ENCODE measurements at places on chromosomes 13 and 19. TPM values are rescaled to one million over a fixed set of nuclear protein-coding genes. Genes with fewer than 3 reads are reported as not detected.

GRCh38 chr13:94956417-94957110 lies 244.2 kb upstream of the SOX21 start:
- DNase-seq = no peak
- no peak overlapping the region for H3K27ac ChIP-seq
- no peak overlapping the region for H3K4me3 ChIP-seq
- peaks cover under 1% of the 10 kb centered on the region for H3K27me3 ChIP-seq
- H3K4me1 ChIP-seq = no peaks in the 10 kb centered on the region

GRCh38 chr13:77372275-77372674 lies 45.4 kb upstream of the MYCBP2 start:
- no peak for DNase-seq
- H3K27ac ChIP-seq = no peak overlapping the region
- H3K4me1 ChIP-seq = peaks cover 13% of the 10 kb centered on the region
- H3K36me3 ChIP-seq = no peaks in the 10 kb centered on the region
- H3K4me3 ChIP-seq = no peak overlapping the region

The KISS1R gene
- 0.49 TPM for total RNA-seq

DNA sequence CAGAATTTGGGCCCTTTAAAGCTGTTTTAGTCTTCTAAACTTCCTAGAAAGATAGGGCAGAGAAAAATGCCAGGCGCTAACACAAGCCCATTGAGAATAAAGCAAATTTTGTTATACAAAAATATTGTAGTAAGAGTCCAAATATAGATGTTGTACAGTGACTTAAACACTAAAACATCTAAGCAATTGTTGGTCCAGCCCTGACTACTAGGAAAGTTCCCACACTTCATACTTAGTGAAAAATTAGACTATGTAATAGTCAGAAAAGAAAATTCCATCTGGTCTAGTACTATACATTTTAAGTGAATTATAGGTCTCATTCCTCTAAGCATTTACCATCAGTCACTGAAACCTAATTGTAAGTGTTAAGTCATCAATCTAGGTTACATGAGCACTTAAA lies 1518.3 kb upstream of the SLC10A2 start:
- DNase-seq = no peak
- no peaks in the 10 kb centered on the region for H3K36me3 ChIP-seq
- H3K27me3 ChIP-seq = no peaks in the 10 kb centered on the region

The SRRM5 gene
- 0.29 TPM for total RNA-seq

The ZNF154 gene
- total RNA-seq = 27.9 TPM

The ASF1B gene
- 3.7 TPM for total RNA-seq

The PEPD gene
- total RNA-seq = 49.4 TPM

- H3K27ac ChIP-seq = no peak overlapping the region
- H3K27me3 ChIP-seq = no peaks in the 10 kb centered on the region
- peaks cover 10% of the 10 kb centered on the region for H3K4me1 ChIP-seq
- DNase-seq = no peak
Measured at GRCh38 chr19:5984600-5984999, 6.7 kb upstream of the RANBP3 start.

The FFAR3 gene
- not detected for total RNA-seq

DNA sequence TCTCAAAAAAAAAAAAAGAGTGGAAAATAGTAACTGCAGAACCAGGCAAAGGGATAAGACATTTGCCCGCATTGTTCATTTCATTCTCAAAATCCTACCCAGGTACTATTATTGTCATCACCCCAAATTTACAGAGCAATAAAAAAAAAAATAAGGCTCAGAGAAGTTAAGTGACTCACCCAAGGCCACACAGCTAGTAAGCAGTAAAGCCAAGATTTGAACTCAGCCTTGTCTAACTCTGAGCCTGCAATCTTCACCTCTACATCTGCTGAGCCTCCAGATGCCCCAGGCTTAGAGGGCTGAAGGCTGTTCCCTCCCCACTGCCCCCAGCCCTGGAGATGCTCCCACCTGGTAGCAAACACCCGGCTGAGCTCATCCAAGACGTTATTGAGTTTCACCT lies 61.0 kb downstream of the UNC13A start:
- H3K4me1 ChIP-seq = no peaks in the 10 kb centered on the region
- no peak for DNase-seq
- H3K4me3 ChIP-seq = no peak overlapping the region
- H3K36me3 ChIP-seq = no peaks in the 10 kb centered on the region
- H3K27me3 ChIP-seq = peaks cover 7% of the 10 kb centered on the region

The KIR2DL1 gene
- total RNA-seq = not detected

DNA sequence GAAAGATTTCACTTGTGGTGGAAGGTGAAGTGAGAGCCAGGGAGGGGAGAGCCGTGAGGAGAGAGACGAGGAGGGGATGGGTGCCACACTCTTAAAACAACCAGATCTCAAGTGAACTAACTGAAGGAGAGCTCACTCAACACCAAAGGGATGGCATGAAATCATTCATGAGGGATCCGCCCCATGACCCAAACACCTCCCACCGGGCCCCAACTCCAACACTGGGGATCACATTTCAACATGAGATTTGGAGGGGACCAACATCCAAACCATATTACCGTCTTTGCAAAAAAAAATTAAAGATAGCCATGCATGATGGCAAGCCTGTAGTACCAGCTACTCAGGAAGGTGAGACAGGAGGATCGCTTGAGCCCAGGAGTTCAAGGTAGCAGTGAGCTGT lies 34.9 kb upstream of the POP4 start:
- no peak overlapping the region for H3K4me3 ChIP-seq
- H3K27ac ChIP-seq = no peak overlapping the region
- H3K4me1 ChIP-seq = peaks cover 3% of the 10 kb centered on the region

DNA sequence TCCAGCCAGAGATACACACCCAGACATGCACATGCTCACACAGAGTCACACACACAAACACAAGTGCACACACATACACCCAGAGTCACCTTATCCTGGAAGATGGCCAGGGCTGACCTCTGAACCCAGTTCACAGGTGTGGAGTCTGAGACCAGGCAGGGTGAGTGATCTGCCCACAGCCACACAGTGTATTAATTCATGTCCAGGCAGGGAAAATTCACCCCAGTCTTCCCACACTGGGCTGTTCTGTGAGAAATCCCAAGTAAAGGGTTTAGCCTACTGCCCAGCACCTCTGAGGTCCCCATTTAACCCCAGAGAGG lies 2.0 kb downstream of the POU2F2 start:
- peaks cover 74% of the 10 kb centered on the region for H3K4me1 ChIP-seq
- no peak for DNase-seq
- peak overlapping the region; percentile 96 for H3K27ac ChIP-seq
- H3K4me3 ChIP-seq = peak overlapping the region; percentile 95
- no peaks in the 10 kb centered on the region for H3K27me3 ChIP-seq

GRCh38 chr13:40518481-40518882 lies 148.0 kb downstream of the FOXO1 start:
- DNase-seq = no peak
- no peak overlapping the region for H3K4me3 ChIP-seq
- H3K4me1 ChIP-seq = peaks cover 38% of the 10 kb centered on the region

The TEX29 gene
- 0.54 TPM for total RNA-seq

- H3K4me3 ChIP-seq = no peak overlapping the region
- peaks cover 43% of the 10 kb centered on the region for H3K4me1 ChIP-seq
- H3K36me3 ChIP-seq = peaks cover 4% of the 10 kb centered on the region
- H3K27me3 ChIP-seq = no peaks in the 10 kb centered on the region
- H3K27ac ChIP-seq = no peak overlapping the region
Measured at GRCh38 chr19:4641132-4641531, 1.8 kb downstream of the TNFAIP8L1 start.

DNA sequence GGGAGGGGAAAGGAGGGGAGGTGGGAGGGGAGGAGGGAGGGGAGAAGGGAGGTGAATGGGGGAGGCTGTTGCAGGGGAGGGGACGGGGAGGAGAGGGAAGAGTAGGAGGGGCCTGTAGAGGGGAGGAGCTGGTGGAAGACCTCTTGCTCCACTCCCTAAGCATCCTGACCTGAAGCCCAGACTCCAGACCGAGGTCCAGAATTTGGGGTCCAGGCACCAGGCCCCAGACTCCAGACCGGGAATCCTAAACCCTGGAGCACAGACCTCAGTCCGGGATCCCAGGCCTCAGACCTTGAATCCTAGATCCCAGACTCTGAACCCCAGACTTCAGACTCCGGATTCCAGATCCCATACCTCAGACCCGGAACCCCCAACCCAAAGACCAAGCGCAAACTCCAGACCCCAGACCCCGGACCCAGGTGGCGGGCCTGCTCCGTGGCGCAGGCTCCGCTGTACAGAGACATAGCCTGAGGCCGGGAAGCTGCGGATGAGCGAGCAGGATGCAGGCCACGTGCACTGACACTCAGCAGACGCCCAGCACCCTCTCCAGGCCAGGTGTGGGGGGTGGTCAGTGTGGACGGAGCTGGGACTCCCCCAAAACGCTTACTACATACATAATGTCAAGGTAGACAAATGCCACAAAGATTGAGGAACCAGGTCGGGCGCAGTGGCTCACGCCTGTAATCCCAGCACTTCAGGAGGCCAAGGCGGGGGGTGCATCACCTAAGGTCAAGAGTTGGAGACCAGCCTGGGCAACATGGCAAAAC lies 710 bp upstream of the BTBD2 start:
- peaks cover 29% of the 10 kb centered on the region for H3K4me1 ChIP-seq
- peak overlapping the region; percentile 56 for H3K27ac ChIP-seq

- H3K36me3 ChIP-seq = peaks cover 15% of the 10 kb centered on the region
- H3K27me3 ChIP-seq = no peaks in the 10 kb centered on the region
- no peak overlapping the region for H3K4me3 ChIP-seq
- DNase-seq = no peak
Measured at GRCh38 chr19:8373867-8374813, 10.2 kb downstream of the ANGPTL4 start.

DNA sequence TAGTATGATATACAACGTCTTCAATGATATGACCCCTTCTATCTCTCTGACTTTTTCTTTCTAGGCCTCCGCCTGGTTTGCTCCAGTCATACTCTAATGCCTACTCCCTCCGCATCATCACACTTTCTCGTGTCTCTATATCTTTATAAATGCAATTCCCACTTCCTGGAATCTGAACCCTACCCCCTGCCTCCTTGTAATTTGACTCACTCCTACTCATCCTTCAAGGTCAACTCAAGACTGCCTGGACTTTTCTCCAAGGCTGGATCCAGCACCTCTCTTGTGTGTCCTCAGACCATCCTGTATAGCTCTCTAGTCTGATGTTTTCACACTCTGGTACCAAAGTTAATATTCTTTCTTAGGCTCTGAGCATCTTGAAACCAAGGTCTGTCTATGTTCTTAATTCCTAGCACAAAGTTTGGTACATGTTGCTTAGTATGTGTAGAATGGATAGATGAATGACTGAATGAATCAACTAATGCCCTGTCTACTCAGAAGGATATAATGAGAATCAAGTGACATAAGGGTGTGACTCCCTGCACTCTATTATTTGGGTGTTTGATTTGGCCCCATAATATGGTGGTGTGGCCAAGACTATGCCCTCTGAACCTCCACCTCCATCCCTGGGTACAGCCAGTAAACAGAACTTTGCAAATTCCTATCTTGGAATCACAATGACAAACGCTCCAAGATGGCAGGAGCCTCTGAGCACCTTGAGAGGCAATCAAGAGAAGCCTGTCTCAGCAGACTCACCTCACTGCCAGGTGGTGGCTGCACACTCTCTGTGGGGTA lies 74.3 kb upstream of the SERP2 start:
- no peak for DNase-seq
- peaks cover 7% of the 10 kb centered on the region for H3K4me1 ChIP-seq
- no peak overlapping the region for H3K4me3 ChIP-seq
- H3K27ac ChIP-seq = no peak overlapping the region
- peaks cover 15% of the 10 kb centered on the region for H3K27me3 ChIP-seq
- H3K36me3 ChIP-seq = no peaks in the 10 kb centered on the region

Measured in activated B cell treated with CpG ODN at 0.5 μM for 24 hours (primary cell).